ENCODE measurements at places on chromosomes 6 and 20.

DNA sequence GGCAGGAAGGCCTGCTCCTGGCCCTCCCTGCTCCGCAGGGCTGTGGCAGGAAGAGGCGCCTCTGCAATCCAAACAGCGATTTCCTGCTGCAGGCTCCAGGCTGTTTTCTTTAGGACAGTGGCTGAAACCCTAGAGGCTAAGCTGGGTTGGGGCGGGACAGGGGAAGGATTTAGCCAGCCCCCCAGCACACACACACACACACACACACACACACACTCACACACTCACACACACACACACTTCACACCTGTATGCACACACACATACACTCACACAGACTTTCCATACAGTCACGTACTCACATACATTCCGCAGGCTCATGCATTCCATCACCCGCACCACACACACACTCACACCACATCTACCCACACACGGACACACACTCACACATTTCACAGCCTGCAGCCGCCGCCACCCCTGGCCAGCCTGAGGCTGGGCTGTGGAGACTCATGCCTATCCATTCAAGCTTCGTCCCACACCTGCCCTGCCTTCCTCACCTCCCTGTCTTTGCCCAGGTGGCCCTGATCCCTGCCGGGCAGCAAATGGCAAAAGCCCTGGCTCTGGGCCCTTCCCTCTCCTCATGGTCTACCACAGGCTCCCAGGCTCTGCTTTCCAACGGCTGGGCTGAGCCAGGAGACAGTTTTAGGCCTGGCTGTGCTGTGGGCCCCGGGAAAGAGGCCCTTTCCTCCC, 17.9 kb downstream of the MDFI start:
- no peak for DNase-seq

GRCh38 chr20:13349235-13349604, 128.1 kb downstream of the ISM1 start:
- no peak for DNase-seq

GRCh38 chr6:46220352-46221221, 49.8 kb upstream of the ENPP5 start:
- peak; percentile 43 for DNase-seq

DNA sequence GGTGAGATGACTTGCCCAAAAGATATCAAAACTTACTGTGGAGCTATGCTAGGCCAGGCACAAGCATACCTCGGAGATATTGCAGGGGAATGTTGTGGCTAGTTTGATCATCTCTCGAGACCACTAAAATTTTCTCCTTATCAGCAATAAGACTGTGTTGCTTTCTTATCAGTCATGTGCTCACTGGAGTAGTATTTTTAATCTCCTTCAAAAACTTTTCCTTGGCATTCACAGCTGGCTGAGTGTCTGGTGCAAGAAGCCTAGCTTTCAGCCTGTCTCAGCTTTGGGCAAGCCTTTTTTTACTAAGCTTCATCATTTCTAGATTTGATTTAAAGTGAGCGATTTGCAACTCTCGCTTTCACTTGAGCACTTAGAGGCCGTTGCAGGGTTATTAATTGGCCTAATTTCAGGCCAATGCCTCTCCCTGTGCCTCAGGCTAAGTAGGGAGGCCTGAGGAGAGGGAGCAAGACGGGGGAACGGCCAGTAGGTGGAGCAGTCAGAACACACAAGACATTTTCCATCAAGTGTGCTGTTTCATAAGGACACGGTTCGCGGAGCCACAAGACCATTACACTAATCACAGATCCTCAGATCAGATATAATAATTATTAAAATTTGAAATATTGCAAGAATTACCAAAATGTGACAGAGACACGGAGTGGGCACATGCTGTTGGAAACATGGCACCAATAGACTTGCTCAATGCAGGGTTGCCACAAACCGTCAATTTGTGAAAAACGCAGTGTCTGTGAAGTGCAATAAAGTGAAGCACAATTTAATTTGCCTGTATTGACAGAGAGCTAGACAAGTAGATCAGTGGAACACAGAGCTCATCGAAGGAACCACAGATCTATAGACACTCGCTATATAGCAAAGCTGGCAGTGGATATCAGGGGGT, 106.8 kb upstream of the SIRPG start:
- peak; percentile 30 for DNase-seq

DNA sequence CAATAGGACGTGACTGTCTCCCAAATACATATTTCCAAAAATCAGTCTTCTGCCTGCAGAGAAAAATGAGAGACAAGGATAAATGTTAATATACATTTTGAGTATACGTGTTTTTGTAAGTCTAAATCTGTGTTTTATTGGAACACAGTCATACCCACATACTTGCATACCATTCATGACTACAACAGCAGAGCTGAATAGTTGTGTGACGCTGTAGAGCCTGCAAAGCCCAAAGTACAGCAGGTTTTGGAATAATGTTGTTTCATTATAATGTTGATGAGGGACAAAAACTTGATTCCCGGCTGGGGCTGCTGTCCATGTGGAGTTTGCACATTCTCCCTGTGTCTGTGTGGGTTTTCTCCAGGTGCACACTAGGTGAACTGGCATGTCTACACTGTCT, 23.8 kb upstream of the FBXO9 start:
- no peak for DNase-seq

DNA sequence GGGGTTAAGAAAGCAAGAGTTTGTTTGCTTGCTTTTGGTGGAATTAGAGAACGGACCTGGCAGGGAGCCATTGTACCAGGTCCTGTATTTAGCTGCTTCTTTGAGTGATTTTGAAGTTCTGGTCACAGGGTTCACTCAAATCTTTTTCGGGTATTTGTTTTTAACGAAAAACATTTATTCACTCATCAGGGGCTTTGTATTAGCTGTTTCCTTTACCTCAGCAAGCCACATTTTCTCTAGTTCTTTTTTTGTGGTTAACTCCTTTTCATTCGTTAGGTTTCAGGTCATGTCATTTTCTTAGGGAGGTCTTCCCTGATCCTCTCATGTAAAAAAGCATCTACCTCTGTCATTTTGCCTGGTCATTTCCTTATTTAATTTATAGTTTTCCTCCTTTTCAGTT, 1502.2 kb downstream of the GRIK2 start:
- DNase-seq = no peak

- no peak for DNase-seq
Measured at GRCh38 chr6:89221971-89222711, 5.0 kb upstream of the GABRR1 start.

- no peak for DNase-seq
Measured at GRCh38 chr6:26377719-26378118, 5.2 kb upstream of the BTN2A2 start.

DNA sequence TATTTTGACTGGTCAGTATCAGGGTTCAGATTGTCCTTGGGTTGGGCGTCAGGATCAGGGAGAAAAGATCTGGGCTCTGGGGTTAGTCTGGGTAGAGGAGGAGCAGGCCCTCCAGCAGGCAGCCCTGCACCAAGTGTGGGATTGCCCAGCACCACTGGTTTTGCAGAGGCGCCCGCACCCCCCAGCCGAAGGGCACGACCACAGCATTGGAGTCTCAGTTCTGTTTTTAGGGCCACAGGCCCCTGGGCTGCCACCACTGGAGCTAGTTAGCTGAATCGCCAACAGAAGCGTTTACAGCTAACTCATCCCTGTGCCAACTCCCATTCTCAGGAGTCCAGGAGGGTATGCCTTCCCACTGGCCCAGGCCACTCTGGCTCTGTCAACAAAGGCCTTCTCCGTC, 84.2 kb downstream of the TCP11 start:
- no peak for DNase-seq

- DNase-seq = no peak
Measured at GRCh38 chr6:156942266-156942665, 165.1 kb downstream of the ARID1B start.

DNA sequence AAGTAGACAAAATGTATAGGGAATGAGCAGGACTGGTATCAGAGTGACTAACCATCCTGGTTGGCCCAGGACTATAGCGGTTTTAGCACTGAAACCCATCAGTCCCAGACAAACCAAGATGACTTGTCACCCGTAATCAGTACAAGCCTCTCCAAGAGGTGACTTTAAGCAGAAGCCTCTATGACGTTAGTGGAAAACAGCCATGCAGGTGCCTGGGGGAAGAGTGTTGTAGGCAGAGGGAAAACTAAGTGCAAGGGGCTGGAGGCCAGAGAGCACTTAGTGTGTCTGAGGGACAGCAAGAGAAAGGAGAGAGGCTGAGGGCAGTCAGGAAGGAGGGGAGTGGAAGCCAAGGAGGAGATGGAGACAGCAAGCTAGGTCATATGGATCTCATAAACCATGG, 2.1 kb downstream of the SGK2 start:
- DNase-seq = no peak

DNA sequence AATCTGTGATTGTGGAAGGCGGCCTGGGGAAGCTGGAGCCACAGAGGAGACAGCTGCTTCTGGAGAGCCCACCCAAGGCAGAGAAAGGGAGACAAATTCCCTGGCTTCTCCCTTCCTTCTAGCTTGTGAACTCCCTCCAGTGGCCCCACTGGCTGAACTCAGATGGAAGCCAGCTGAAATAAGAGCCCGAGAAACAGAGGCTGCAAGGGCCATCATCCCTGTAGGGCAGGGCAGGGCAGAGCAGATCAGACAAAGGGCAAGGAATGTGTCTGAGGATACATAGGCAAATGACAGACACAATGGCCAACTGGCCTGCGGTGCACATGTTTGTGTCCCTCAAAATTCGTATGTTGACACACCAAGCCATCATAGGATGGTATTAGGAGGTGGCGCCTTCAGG, 25.3 kb downstream of the MDFI start:
- DNase-seq = no peak

DNA sequence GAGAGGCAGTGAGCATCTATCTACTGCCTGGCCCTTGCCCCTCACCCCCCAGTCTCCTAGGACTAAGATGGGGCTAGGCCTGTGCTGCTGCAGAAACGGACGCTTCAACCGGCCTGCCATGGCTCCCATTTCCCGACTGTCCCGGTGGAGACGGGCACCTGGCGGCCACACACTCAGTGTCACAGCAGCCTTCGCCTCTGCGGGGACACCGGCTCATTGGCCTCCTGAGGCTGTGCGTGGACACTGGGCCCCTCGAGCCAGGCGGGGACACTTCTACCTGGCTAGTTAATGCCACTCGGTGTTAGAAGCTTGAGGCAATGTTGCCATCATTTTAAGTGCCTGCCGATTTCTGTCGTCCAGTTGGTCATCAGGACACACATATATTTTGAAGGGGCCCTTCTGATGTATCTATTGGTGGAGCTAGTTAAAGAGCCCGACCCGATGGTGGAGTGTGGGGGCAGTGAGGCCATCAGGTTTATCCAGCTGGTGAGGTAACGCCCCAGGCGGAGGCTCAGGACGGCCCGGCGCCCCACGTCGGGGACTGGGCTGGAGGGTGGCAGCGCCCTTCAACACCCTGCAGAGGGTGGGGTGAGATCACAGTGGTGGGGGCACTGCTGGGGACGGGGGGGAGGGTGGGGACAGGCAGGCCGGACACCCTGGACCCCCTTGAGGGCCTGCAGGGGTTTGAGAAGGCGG, 58.9 kb upstream of the GATA5 start:
- no peak for DNase-seq

DNA sequence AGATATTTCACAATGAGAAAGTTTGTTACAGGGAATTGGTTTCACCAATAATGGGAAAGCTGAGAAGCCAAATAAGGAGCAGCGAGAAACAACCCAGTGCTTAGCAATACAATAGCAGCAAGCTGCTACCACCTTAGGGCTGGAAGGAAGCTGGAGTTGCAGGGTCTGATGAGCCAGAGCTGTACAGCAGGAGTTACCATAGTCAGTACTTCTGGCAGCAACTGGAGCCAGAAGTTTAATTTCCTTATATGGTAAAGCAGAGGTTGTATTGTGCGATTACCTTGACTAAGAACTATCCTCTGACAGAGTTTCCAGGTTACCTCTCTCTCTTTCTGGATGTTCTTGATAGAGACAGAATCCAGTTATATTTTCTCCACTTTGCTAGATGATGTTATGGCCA, 137.1 kb upstream of the OLIG3 start:
- peak; percentile 32 for DNase-seq

- no peak for DNase-seq
Measured at GRCh38 chr6:16723826-16724225, 37.4 kb downstream of the ATXN1 start.

GRCh38 chr20:32635764-32636163, 38.0 kb downstream of the C20orf203 start:
- DNase-seq = no peak

DNA sequence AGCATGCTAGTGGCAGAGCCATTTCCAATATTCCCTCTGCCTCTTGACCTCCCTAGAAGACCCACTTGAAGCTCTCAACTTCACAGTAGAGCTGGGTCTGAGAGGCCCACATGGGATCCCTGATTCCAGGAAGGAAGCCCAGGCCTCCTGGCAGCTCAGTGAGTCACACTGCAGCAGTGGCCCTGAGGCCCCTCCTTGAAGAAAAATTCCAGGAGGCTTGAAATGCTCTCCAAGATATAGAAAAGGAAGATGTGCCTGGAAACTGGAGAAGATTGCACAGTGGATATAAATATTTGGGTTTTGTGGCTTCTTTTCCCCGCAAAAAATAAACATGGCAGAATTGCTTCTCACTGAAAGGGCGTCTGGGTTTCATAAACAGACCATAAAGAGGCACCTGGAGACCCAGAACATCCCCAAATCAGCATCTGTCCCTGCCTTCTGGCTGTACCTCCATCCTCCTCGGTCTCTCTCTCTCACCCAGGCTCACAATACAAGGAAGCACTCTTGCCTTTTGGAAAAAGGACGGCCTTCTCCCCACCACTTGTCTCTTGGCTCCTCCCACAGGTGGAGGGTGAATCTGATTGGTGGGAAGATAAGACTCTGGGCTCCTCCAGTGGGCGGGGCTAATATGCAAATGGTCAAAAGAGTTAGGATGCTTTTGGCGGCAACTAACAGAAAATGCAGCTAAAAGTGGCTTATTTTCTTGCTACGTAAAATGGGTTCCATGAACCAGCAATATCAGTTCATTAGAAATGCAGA, 200.0 kb upstream of the SULF2 start:
- DNase-seq = no peak

- no peak for DNase-seq
Measured at GRCh38 chr6:2962004-2962403, 9.4 kb downstream of the SERPINB6 start.

DNA sequence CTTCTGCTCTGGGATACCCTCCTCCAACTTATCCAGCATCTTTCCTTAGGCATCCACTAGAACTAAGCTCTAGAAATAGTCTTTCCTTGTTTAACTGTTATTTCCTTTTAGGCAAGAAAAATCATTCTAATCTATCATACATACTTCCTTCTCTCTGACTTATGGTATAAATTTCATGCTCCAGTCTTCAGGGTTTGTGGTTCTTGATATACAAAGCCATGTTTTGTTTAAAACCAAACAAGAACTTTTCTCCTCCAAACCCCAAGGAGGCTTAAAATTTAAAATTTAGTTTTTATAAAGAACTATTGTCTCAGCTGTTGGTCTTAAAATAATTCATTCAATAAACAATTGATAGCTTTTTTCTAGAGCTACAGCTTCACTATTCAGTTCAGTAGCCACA, 77.2 kb downstream of the CD164 start:
- DNase-seq = no peak

DNA sequence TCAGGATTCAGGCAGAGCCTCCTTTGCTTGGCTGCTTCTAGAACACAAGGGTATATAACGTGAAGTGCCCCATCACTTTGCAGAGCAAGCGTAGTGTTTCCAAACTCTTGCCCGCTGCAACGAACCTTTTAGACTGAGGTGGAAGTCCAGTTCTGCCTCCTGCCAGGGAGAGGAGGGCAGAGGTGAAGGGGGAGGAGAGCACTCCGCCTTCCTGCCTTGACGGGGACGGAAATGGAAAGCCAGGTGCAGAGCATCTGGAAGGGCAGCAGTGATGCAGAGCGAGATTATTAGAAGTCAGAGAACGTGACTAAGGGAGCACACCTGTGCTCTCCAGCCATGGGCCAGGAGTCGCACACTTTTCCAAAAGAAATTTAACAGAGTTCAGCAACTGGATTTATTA, 63.4 kb downstream of the RREB1 start:
- DNase-seq = no peak

GRCh38 chr6:121522265-121522664, 86.8 kb downstream of the GJA1 start:
- no peak for DNase-seq

Data from GM06990 (cell line).